ENCODE measurements at places on chromosomes 2 and 18.

- no peak for DNase-seq
These were observed 79.1 kb upstream of the TANC1 start for GRCh38 chr2:158889135-158889853.

DNA sequence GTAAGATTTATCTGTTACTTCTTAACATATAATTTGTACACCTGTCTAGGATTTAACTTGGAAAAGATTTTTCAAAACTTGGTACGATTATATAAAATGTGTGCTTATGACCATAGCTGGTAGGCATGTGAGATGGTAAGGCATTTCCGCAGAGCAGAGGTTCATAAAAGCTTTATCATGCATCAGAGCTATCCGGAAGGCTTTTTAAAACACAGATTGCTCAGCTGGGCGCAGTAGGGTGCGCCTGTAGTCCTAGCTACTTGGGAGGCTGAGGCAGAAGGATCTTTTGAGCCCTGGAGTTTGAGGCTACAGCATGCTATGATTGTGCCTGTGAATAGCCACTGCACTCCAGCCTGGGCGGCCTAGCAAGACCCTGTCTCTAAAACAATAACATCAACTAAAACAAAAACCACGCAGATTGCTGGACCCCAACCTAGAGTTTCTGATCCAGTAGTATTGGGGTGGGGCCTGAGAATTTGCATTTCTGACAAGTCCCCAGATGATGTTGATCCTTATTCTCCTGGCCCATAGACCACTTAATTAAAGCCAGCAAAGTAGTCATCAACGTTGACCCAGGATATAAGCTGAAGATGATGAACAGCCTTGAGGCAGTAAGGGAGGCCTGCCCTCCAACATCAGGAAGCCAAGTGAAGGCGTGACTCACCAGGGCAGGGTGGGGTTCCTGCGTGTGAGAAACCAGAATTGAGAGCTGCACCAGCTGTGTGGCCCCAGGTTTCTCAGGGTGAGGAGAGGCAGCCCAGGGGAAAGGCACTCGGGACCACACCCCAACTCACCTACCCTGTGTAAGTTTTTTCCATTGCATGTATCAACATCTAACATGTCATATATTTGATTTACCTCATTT is 21.6 kb upstream of the SLC20A1 start:
- DNase-seq, result peak; percentile 68

GRCh38 chr18:63936156-63936931 is 12.8 kb upstream of the HMSD start:
- DNase-seq, result peak; percentile 22

DNA sequence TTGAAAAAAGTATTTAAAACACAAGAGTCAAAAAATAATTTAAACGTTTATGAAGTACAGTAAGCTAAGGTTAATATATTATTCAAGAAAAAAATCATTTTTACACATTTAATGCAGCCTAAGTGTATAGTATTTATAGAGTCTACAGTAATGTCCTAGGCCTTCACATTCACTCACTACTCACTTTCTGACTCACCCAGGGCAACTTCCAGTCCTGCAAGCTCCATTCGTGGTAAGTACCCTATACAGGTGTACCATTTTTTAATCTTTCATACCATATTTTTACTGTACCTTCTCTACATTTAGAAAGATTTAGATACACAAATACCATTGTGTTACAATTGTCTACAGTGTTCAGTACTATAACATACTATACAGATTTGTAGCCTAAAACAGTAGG is 20.9 kb upstream of the RPRD1A start:
- no peak for DNase-seq

DNA sequence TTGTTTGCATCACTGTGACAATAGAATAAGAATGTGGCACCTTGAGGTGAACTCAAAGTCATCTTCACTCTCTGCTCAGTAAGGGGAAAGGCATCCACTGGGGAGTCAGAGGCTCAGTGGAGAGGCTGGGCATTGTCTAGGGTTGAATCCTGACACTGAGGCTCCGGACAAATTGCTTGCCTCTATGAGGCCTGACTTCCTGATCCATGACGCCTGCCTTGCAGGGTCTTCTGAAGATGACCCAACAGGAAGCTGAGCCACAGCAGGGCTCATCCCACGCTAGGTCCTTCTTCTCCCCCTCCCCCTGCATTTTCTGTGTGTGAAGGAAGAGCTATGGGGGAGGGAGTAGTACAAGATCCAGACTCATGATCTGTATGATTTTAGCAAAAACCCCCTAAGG is 265.1 kb downstream of the SH3BP4 start:
- no peak for DNase-seq

GRCh38 chr18:47781561-47781960 is 148.9 kb downstream of the SMAD2 start:
- no peak for DNase-seq

DNA sequence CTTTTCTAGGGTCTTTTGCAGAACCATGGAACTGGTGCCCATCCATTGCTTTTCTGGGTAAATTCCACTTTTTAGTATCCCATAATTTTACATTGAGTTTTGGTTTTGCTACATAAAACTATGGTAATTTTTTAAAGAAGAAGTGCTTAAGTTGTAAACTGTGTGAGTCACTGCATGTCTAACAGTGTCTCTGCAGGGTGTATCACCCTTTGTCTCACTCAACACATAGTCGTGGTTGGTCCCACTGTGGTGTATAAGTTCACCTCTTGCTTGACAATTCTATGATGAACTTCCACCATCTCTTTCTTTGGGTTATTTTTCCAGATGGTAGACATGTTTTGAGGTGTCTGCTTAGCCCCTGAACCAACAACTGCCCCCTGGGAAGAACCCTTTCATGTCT is 10.5 kb downstream of the SCTR start:
- DNase-seq, result no peak

DNA sequence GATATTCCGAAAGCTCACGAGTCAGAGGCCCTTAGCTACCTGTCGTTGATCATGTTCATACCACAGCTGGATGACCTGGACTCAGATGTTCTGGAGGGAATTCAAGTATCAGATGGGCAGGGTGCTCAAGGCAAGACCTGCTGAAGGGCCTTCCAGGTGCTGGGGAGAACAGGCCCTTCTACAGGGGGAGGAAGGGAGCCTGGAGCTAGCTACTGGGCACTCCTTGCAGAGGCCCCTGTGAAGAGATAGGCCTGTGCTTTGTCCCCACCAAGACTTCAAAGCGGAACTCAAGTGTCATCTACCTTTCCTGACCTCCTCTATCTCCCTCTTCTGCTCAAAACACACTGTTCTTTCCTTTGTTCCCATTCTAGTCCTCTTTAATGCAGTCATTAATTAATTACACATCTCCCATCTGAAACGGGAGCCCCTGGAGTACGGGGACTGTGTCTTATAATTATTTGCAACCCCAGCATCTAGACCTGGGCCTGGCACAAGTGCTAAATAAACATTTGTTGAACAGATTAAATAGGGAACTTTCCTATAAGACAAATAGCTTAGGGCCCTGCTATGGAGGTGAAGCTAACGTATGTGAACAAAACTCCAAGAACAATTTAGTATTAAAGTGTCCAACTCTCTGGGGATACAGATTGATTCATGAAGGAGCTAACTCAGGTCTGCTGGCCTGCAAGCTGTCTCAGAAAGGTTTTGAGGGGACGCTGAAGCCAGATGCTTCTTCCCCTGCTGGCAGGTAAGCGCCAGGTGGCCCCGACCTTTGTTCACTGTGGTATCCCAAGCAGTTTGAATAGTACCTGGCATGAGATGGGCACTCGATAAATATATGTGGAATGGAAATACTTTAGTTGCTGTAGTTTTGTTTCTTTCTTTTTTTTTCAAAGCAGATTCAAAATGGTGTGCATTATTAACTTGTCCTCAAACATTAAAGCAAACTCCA is 22.0 kb downstream of the RHOB start:
- DNase-seq, result no peak

GRCh38 chr2:22843919-22844537 is 541.0 kb upstream of the KLHL29 start:
- DNase-seq, result no peak

GRCh38 chr2:189129971-189130370 is 49.6 kb downstream of the COL5A2 start:
- DNase-seq, result no peak

DNA sequence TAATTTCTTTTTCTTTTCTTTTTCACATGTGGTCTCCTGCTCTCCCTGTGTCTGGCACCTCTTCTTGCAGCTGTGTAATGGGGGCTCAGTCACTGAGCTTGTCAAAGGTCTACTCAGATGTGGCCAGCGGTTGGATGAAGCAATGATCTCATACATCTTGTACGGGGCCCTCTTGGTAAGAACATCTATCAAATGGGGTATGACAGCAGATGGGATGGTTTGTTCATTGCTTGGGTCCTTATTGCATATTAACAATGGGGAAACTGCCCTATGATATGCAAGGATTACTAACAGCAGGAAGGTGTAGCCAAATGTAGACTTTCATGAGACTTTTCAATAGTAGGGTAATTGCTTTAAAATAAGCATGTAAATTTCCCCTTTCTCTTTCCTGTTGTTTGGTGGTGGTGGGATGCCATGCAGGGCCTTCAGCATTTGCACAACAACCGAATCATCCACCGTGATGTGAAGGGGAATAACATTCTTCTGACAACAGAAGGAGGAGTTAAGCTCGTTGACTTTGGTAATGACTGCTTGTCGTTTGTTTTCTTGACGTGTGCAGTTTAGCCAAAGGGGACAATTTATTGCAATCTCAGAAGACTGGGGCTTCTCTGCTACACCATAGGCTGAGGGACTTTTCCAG is 36.5 kb downstream of the MYO3B start:
- DNase-seq, result no peak

GRCh38 chr18:23237524-23238151 is 102.4 kb downstream of the CABLES1 start:
- no peak for DNase-seq

- peak; percentile 45 for DNase-seq
These were observed 14.1 kb upstream of the CHRNA1 start for GRCh38 chr2:174778085-174778981.

GRCh38 chr18:75656035-75656434 is 228.5 kb upstream of the SMIM21 start:
- DNase-seq, result no peak

DNA sequence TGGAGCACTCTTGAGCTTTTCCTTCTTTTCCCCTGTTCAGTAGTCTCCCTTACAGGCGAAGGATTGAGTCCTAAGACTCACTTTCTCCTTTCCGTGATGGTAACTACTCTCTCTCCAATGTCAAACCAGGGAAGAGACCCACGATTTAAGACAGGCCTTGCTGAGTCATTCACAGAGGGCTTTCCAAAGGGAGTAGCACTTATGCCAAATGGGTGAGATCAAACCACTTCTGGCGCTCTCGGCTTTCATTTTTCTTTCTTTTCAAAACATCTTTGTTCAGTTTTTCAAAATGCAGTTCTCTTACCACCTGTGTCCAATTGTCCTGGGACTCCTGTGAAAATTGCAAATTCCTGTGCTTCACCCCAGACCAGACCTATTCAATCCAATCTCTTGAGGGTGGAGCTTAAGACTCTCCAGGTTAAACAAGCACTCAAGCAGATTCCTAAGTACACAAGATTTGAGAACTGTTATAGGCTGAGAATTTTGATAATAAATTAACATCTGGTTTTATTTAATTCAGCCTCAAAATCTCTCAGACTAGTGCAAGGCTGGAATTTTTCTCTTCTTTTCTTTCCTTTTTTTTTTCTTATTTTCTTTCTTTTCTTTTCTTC is 14.4 kb upstream of the MRPL19 start:
- no peak for DNase-seq

GRCh38 chr18:11482271-11482670 is 127.1 kb upstream of the SLC35G4 start:
- DNase-seq, result no peak

DNA sequence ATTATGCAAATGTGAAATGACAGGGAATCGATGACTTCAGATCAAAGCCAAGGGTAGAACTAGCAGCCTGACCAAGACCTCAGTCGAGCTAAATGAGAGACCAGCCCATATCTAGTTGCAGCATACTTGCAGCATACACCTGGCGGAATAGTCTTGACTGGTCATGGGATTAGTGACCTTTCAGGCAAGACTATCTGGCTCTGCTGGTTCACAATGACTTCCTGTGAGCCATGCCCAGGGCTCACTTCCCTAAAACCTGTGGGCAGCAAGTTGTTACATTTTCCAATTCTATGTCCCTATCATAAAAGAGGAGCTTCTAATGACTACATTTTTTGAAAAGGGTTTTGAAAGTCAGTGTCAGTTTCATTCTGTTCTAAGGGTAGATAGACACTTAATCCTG is 1624.9 kb upstream of the CELF4 start:
- no peak for DNase-seq

- no peak for DNase-seq
These were observed 17.1 kb upstream of the HNMT start for GRCh38 chr2:137947032-137947727.

DNA sequence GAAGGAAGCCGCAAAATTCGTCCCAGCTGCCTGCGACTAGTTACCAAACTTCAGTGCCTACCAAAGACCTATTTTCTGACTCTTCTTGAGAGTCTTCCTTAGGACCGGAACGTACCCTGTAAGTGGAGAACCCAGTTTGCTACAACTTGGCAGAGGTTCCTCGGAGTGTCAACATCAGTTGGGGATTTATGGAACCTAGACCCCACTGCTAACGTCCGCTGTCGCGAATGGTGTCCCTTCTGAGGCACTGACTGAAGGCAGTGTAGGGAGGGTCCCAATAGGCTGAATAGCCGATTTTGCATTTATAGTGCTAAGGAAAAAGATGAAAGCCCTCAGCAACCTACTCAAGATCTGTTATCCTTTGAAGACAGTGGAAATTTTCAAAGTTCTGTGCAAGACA is 568 bp upstream of the STK17B start:
- no peak for DNase-seq

DNA sequence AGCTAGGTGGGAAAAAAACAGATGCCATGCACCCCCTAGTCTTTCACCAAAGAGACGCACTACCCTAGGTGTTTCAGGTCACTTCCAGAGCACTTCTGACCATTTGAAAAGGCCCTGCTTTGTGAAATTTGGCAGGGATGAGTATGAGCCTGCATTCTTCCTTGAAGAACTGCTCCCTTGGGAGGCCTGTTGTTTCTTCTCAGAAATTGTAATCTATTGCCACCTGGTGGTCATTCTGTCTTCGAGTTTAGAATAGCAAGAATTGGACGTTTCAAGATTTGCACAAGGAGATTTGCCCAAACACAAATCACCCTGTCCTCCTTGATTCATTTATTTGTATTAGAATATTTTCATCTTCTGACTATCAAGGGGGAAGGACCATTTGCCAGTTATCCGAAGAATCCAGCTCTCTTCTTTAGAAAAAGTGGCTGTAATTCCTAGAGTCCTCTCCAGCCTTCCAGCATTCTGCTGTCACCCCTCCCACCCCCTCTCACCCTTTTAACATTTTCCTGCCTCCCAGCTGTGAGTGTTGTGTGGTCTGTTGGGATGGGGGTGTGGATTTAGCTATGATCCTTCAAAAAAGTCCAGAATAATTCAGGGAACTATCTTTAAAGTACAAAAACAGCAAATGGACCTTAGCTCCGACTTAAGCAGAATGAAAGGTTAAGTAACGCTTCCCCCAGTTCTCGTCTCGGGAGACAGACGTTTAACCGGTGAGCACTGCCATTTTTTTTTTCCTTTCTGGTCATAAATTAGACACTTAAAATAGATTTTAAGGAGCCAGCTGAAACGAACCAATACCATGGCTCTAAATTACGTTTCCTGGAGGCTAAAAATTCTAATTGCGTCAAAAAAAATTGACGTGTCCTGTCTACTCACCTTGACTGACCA is 3.7 kb upstream of the GAD1 start:
- no peak for DNase-seq

GRCh38 chr2:70240599-70240998 is 7.8 kb downstream of the TIA1 start:
- no peak for DNase-seq

Measured in activated T-cell treated with anti-CD3 and anti-CD28 coated beads for 1 hour (primary cell).